Stimulated activated naive CD8-positive, alpha-beta T cell treated with anti-CD3 and anti-CD28 coated beads, Interleukin-15, Interleukin-2, amounts not matched to agents 100 U/mL and 50 U/mL, for 24 hours (primary cell): ENCODE measurements at places on chromosomes 3 and 15.

DNA sequence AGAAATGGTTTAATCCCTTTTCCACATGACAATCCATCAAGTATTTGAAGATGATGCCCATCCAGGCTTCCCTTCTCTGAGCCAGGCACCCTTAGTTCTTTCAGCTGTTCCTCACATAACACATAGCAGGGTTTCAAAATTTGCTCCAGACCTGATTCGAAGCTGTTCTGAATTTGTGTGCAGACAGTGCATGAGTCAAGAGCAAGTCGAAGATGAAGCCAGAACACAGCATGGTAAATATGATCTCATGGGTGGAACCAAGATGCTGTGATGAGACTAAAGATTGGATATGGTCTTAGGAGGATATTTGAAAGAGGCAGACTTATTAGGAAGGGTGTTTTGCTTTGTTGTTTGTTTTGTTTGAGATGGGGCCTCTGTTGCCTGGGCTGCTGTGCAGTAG is 32.6 kb upstream of the PDE8A start:
- DNase-seq, result no peak

DNA sequence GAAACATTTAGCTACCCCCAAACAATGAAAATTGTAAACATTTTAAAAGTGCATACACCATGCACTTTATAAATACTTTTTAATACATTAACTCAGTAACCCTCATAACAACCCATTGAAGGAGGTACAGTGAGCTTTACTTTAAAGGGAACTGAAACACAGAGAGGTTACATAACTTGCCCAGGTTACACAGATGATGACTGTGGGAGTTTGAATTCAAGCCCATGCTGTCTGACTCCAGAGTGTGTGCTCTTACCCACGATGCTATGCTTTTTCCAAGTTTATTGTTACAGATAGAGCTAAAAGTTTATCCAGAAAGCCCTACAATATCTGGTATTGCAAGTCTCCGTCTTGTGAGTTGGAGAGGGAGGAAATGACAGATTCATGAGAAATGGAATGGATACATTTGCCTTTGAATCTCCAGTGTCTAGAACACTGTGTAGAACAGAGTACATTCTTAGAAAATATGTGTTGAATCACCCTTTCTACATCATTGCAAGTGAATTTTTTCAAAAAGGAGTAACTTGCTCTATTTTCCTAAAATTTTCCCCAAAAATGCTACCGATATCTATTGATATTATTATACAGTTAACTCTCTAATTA is 428.3 kb downstream of the NAALADL2 start:
- DNase-seq, result no peak

DNA sequence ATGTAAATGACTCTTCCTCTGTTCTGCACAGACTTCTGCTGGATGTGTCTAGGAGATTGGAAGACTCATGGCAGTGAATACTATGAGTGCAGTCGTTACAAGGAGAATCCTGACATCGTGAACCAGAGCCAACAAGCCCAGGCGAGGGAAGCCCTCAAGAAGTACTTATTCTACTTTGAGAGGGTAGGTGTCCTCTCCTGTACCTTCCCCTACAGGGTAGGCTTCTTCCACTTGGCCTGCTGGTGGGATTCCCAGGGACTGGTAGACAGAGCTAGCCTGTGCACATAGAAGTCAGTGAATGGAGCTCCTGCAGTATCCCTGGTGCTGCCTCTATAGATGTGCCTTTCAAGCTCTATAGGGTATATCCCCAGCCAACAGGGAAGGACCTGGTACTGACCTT is 10.6 kb upstream of the P4HTM start:
- DNase-seq, result no peak

- peak; percentile 99 for DNase-seq
Observed at GRCh38 chr3:122415762-122416654, at the start of gene WDR5B. TSS of gene WDR5B (minus strand) at chr3:122416062. CDS start at chr3:122415528, 534 bp downstream.

- no peak for DNase-seq
Observed at GRCh38 chr3:71859123-71859519, 74.2 kb upstream of the PROK2 start.

DNA sequence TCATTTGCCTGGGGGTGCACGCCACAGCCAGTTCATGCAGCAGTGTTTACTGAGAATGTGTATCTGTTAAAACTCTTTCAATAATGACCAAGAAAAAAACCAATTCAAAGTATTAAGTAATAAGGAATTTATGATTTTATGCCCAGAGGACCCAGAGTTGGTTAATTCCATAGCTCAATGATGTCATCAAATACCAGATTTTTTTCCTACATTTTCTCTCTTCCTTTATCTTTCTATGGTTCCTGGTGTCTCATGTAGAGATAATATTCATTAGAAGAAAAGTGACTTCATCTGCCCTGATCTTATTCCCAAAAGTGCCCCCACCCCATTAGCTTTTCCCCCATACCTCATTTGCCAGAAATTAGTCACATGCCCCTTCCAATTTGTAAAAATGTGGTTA is 44.6 kb upstream of the LMCD1 start:
- DNase-seq, result no peak

- DNase-seq, result no peak
Observed at GRCh38 chr3:138474163-138474562, 39.7 kb downstream of the ESYT3 start.

DNA sequence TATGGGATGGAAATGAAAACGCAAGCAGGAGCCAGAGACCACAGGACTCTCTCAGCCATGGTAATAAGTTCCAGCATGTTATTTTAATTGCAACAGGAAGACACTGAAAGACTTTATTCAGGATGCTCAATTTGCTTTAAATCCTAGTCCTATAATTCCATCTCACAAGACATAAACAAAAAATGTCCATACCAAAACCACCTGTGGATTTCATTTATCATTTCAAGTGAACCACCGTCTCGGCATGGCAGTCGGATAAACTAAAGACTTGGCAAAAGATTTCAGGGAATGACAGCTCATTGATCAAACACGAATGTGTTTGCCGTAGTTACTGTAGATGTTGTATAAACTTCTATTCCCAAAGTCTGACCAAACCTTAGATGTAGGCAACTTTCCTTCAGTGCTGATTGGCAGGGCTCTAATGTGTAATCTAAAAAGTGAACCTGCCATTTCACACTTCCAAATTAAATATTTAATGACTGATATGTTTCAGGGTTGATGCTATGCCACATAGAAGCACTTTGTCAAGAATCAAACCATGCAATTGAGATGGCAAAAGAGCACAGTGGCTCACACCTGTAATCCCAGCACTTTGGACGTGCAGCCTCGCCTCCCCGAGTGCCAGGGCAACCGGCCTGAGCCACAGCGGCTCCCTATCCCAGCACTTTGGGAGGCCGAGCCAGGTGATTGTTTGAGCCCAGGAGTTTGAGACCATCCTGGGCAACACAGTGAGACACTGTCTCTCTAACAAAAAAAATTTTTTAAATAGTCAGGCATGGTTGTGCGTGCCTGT is 331.7 kb downstream of the MAGI1 start:
- DNase-seq, result no peak

DNA sequence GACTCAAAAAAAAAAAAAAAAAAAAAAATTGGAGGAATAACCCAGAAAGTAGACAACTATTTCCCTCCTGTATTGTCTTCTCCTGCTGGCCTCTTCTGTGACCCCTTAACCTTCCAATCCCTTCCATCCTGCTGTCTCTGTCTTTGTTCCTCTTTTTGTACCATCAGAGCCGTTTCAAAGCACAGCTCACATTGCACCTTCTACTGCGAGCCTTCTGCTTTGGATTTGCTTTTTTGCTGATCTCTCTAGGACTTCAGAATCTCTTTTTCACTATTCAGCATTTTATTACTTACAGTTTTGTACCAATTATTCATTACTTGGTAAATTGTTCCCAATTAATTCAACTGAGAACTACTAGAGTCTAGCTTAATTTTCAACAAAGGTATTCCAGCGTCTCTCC is 284.0 kb upstream of the TBL1XR1 start:
- DNase-seq, result no peak

- no peak for DNase-seq
Observed at GRCh38 chr3:178457511-178457910, 78.7 kb upstream of the KCNMB2 start.

- no peak for DNase-seq
Observed at GRCh38 chr3:136343873-136344555, 93.9 kb downstream of the PCCB start.

DNA sequence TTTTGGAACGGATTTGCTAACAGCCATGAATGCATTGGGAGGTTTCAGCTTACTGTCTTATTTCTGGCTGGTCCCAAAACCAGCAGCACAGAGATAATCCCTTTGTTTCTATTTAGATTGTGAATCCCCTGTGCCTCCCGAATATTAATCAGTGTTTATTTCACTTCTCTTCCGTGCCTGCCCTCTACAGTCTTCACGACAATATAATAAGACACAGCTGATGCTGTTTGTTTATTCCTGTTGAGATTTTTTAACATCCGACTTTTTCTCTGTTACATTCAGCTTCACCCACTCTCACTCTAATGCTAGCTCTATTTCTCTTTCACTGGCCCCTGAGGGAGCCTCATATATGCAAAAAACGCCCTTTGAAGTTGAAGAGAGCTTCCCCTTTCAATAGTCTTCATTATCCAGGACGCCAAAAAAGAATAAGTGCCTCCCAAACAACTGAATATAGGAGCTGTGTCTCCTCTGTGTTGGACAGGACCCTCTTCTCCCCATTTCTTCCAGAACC is 995.3 kb downstream of the ROBO2 start:
- no peak for DNase-seq

- no peak for DNase-seq
Observed at GRCh38 chr3:177820683-177821316, 623.5 kb upstream of the TBL1XR1 start.

DNA sequence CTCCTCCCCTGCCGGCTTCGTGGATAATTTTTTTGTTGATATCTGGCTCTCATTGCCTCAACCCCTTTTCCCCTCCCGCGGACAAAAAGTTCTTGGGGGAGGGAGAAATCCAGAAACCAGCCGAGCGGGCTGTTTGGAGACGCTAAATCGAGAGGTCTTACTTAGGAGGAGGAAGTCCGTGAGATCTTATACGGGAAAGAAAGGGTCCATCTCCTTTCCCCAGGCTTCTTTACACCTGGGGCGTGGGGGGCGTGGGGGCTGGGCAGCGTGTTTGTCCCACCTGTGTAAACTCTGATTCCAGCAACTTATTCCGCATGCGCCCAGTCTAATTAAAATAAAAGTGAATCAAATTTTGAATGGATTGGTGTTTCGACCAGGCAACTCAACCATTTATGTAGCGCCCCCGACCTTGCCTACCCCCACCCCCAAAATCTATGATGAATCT is 364 bp upstream of the CADPS start:
- no peak for DNase-seq

GRCh38 chr3:122660297-122660974 is 20.2 kb upstream of the PARP14 start:
- DNase-seq, result no peak

DNA sequence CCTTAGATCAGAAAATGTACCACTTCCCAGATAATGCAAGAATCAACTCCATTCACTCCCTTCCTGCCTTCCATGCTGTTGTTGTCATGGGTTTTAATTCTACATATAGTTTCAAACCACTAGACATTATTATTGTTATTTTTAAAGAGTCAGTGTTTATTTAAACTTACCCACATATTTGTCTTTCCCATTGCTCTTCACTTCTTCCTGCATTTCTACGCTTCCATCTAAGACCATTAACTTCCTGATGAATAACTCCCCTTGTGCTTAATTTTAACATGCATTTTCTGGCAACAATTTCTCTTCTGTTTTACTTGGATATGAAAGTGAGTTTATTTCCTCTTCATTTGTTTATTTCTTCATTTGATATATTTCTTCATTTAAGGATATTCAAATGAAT is 127.1 kb upstream of the FHIT start:
- DNase-seq, result no peak

DNA sequence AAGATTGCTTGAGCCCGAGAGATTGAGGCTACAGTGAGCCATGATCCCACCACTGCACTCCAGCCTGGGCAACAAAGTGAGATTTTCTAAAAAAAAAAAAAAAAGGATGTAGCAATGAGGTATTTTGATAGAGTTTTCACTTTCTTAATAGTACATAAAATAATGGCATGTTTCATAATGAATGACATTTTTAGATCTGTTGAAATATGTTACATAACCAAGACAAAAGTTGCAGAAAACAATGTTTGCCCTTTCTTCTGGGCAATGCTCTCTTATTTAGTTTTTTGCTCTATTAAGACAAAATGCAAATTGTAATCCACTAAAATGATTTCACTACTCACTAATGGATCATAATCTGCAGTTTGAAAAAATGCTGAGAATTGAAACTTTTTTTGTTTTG is 4.4 kb upstream of the MAPK6 start:
- DNase-seq, result no peak

DNA sequence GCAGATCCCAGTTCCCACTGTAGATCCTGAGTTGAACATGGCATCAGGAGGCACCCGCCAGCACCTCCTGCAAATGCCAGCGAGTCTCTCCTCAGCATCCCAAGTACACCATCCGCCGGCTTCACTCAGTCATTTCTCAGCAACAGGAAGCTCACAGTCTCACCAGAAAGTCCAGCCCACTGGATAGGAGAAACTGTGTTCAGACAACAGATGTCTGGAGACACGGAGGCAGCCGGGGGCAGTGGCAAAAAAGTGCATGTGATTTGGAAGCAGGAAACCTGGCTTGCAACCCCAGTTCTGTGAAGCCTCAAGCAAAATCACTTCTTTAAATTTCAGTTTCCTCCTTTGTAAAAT is 68.7 kb downstream of the SRGAP3 start:
- no peak for DNase-seq

DNA sequence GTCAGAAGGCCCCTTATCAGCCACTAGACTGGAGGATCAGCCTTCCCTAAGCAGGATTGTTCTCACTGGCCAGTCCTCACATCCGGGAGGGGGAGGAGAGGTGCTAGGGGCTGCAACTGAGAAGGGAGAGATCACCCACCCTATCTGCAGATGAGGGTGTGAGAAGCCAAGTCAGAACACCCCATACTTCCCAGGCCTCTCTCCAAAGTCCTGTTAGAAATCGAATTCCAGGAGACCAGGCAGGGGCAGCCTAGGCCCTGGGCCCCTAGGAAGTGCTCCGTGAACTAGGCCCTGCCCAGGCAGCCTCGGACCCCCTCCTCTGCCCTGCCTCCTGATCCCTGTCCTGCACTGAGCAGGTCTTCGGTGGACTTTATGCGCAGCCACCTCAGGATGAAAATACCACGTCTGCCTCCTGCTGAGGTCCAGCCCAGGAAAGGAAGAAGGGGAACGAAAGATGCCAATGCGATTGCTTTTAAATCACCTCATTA is 933 bp downstream of the DZIP1L start:
- DNase-seq, result no peak

- DNase-seq, result no peak
Observed at GRCh38 chr3:184642631-184643285, 69.1 kb downstream of the MAGEF1 start.

DNA sequence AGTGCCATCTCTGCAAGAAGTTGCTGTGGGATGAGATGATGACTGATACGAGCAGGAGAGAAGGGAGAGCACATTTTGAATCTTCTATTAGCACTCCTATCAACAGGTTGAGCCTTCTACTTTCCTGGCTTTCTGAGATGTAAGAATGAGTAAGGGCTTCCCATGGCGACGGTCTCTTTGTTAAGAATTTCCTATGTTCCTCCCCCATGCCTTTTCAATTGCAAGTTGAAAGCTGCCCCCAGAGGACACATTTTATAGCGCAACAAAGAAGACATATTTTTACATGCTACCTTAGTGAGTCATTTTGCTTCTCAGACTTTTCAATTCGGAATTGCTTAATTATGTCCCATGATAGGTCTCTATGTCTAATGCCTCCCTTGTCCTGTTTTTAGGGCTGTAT is 71.3 kb upstream of the LRTM1 start:
- no peak for DNase-seq
